ENCODE measurements at places on chromosomes 1 and 21.

- no peak for DNase-seq
Measured at GRCh38 chr1:186782791-186783190, 46.0 kb upstream of the PLA2G4A start.

DNA sequence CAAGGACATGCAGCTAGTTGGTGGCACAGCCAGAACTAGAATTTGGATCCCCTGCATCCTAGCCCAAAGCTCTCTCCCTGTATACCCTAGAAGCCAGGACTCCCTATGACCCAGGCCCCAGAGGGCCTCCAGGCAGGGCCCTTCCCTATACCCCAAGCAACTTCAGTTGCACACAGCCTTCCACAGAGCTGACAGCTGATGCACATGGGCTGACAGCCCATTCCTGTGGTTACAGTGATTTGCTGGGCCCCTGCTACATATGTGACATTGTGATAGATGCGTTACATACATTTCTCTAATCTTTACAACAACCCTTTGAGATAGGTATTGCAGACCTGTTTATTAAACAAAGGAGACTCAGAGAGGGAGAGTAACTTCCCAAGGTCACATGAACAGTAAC is 5.8 kb downstream of the ATP1A2 start:
- no peak for DNase-seq

DNA sequence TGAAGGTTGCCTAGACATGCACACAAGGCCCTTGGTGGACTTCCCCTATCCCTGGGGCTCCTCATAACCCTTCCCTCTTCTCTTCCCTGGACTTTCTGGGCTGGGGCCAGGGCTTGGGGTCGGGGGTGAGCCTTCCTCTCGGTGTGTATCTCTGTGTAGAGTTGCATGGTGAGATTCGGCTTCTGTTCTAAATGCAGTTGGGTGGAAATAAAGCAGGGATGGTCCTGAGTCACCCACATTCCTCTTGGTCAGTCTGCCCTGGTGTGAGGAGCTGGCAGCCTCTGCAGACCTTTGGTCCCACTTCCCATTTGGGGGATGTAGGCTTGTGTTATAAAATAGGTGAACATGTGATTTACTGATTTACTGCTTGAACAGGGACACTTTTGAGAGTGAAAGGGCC is 38.0 kb downstream of the ADARB1 start:
- no peak for DNase-seq

DNA sequence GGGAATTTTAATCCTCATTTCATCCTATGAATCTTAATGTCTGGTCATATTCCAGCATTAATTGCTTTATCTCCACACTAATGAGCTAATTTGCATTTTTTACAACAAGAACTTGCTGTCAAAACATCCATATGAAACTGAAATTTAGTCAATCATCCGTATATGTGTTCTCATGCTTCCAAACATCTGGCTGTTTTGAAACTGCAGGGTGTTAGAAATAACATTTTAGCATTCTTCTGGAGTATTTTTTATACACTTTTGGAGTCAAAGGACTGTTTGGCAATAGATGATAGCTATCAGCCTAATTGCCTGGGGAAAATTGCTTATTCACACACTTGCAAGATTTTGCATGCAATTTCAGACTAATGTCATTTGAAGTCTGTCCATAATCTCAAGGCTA is 1639.3 kb downstream of the KCNT2 start:
- no peak for DNase-seq
